ENCODE measurements at places on chromosomes 12 and 14.

- no peak for DNase-seq
Measured at GRCh38 chr12:111100003-111100402, 179.6 kb upstream of the MYL2 start.

DNA sequence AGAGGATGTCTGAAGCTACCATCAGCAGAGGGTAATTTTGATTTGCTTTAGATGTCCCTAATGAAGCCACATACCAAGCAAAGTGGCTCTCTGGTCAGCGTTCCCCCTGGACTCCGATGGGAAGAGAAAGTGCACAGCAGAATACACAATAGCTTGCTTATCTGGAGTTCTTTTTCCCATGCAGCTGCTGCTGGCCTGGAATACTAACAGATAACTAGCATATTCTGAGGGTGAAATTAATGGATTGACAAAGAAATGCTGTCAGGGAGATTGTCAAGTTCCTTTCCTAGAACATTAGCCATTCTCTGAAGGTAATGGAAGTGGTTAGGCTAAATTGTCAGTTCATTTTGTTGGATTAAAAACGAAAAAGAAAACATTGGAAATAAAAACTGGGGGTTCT is 391.3 kb downstream of the FLRT2 start:
- DNase-seq, result no peak

- DNase-seq, result no peak
Measured at GRCh38 chr14:29521526-29522137, 406.0 kb downstream of the PRKD1 start.

DNA sequence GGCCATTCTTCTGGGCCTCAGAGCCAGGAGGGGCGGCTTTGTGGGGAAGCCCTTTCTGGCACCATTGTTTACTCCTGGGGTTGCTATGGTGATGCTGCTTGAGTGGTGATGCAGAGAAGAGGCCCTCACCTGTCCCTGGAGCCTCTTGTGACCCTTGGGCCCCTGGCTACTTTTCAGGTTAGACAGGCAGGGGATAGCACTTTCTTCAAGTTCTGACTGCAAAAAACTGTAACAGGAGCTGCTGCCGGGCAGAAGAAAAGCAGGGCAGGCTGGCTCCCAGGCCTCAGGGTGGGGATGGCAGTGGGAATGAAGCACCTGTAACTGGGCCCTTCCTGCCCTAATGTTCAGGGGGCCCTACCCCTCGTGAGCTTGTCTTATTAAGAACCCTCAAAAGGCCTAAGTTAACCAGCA is at the start of gene TEX52:
TEX52 (minus strand) TSS at position 19 of the 411 bp plus-strand sequence; CDS start at position 6, 13 bp downstream.
- DNase-seq, result no peak

DNA sequence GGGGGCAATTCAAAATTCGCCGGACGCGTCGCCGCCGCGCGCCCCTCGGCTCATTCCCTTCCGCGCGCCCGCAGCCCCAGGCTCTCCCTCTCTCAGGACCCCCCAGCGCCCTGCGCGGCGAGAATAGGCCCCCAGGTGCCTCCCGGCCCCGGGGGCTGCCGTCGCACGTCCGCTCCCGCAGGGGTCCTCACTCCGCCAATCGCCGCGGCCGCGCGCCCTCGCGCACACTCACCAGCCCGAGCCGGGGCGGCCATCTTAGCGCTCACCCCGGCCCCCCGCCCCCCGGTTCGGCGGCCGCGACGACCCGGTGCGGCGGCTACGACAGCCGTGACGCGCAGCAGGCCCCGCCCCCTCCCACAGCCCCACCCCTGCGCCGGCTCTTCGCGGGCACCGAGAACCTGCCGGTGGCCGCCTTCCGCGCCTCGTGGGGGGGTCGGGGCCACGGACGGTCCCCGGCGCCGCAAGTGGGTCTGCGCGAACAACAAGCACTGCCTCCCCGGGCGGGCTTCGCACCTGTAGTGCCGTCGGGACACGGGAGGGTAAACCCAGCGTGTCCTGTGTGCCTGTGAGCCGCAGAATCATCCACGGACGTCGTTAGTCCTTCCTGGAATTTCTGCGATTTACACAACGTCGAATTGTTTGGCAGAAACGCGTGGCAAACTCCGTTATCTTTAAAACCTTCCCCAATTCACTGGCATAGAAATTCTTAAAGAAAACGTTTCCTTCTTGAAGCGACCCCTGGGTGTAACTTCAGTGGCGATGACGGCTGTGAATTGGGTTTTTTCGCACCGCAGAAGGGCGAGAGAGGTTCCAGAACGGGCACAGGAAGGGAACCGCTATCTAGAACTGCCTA is 2.5 kb downstream of the USP44 start:
- DNase-seq, result peak; percentile 58

- no peak for DNase-seq
Measured at GRCh38 chr12:96156211-96156610, 38.0 kb upstream of the ELK3 start.
